ENCODE measurements at places on chromosomes 4 and X. TPM values are rescaled to one million over a fixed set of nuclear protein-coding genes. Genes with fewer than 3 reads are reported as not detected.
A peak's percentile ranks its signal among the peaks of the same experiment; 100 is the strongest.

DDX3X gene
- polyA plus RNA-seq = 247 TPM

DNA sequence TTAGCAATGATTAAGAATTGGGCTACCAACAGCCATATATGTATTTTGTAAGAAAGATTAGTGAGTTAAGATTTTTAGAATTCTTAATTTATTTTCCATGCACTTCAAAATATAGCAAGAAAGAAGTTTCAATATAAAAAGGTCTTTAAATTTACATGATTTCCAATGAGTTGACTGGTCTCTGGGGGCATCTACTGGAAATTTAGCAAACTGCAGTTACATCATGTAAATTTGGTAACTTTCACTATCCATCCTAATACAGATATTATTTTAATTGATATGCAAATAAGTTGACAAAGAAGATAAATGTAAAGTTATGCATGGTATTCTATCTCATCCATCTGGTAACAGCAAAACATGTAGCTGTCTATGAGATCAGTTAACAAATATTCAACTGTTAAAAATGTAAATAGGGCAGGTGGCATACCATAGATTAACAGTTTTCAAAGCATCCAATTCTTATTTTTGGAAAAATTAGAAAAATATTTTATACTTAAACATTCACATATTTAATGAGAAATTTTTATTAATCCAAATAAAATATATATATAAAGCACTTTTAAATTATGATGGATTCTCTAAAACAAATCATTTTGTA is 29.1 kb downstream of the TTC29 start:
- DNase-seq = peak; percentile 21

VSIG1 gene
- polyA plus RNA-seq = 1.3 TPM

DNA sequence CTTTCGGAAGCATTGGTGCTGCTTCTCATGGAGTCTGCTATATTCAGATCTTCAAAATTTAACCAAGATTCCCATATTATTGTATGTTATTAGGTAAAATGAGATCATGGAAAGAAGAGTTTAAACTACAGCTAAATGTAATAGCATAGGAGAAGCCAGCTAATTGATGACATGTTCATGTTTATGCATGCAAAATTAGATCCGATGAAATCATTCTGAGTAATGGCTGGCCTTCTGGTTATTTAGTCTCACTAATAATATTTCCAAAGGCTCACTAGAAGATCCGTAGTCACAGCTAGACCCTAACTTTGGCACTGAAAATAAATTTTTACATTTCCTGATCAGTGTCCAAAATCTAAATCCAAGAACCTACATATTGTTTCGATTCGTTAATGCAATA is 19.8 kb upstream of the PHKA2 start:
- DNase-seq = no peak

GRCh38 chr4:108366716-108367115 is 198.0 kb upstream of the LEF1 start:
- DNase-seq = no peak

DNA sequence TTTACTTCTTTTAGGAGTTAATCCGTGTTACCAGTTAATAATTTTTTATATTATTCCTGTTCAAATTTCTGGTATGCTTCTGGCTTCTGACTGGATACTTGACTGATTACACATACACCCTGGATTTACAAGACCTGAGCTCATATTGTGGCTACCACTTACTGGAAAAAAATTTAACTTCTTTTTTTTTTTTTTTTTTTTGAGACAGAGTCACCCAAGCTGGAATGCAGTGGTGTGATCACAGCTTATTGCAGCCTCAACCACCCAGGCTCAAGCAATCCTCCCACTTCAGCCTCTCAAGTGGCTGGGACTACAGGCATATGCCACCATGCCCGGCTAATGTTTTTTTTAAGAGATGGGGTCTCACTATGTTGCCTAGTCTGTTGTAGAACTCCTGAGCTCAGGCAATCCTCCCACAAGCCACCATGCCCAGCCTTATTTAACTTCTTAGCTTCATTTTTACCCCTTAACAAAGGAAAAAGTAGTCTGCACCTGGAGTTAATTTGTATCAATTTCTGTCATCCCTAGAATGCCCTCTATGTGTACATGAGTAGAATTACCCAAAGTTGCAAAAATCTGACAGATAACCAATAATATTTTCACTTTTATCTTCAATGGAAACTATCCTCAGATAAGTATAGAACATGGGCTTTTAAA is 50.3 kb downstream of the TMEM165 start:
- DNase-seq = no peak

DAPP1 gene
- 1.2 TPM for polyA plus RNA-seq

HMGN5 gene
- polyA plus RNA-seq = 37.7 TPM

- no peak for DNase-seq
Observed at GRCh38 chrX:1595711-1596060, 4.3 kb downstream of the AKAP17A start.
